Natural killer cell (primary cell): ENCODE measurements at places on chromosomes 7 and 10. TPM values are rescaled to one million over a fixed set of nuclear protein-coding genes. Genes with fewer than 3 reads are reported as not detected.
A peak's percentile ranks its signal among the peaks of the same experiment; 100 is the strongest.

DNA sequence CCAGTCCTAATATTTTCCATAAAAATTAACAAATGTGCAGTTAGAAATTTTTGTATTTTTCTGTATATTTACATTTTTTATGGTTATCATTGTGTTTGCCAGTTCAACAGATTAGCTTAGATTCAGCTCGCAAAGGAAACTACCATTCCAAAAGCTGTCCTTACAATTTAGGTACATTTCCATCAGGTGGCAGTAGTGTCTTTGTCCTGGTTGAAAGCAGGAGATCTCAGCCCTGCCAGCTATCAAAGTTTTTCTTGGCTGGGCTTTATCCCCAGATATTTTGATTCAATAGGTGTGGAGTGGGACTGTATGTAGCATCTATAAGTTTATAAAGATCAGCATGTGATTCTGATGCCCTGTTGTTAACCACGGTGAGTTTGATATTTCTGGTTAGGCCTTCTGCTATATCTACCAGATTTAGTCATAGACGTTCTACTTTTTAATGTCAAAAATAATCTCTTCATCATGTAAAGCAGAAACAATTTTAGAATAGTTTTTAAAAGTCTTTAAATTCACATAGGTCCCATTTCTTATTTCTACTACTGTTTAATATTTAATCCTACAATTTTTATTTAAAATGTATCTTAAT is 15.5 kb upstream of the ICA1 start:
- no peaks in the 10 kb centered on the region for H3K4me1 ChIP-seq
- no peaks in the 10 kb centered on the region for H3K27me3 ChIP-seq
- H3K36me3 ChIP-seq = no peaks in the 10 kb centered on the region
- no peak overlapping the region for H3K4me3 ChIP-seq
- no peak for DNase-seq

Gene GJC3
- not detected for total RNA-seq

Gene DGKI
- not detected for total RNA-seq

- no peak overlapping the region for H3K27ac ChIP-seq
- no peak for DNase-seq
- H3K4me3 ChIP-seq = no peak overlapping the region
- H3K4me1 ChIP-seq = no peaks in the 10 kb centered on the region
Observed at GRCh38 chr10:104488439-104488832, 134.8 kb downstream of the CFAP58 start.

DNA sequence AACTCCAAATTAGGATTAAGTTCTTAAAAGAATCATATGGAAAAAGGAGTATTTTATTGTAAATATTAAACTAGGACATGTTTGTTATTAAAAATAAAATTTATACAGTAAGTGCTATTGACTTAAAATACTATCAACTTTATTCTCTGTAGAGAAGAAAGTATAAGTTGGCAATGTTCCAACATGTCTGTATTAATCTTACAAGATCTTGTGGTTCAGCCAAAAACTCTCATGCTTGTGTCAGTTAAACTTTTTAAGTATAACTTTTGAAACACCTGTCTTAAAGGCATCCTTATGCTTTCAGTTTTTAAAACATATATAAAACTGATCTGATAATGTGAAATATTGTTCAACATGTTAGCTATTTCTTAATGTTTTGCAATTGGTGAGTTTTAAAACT is 160.7 kb downstream of the ZEB1 start:
- H3K4me1 ChIP-seq = no peaks in the 10 kb centered on the region
- DNase-seq = peak; percentile 35
- no peaks in the 10 kb centered on the region for H3K27me3 ChIP-seq

GRCh38 chr10:130053561-130053960 is 57.1 kb downstream of the C10orf143 start:
- H3K36me3 ChIP-seq = no peaks in the 10 kb centered on the region
- H3K4me3 ChIP-seq = no peak overlapping the region
- DNase-seq = no peak
- H3K4me1 ChIP-seq = no peaks in the 10 kb centered on the region
- H3K27ac ChIP-seq = no peak overlapping the region
- no peaks in the 10 kb centered on the region for H3K27me3 ChIP-seq

DNA sequence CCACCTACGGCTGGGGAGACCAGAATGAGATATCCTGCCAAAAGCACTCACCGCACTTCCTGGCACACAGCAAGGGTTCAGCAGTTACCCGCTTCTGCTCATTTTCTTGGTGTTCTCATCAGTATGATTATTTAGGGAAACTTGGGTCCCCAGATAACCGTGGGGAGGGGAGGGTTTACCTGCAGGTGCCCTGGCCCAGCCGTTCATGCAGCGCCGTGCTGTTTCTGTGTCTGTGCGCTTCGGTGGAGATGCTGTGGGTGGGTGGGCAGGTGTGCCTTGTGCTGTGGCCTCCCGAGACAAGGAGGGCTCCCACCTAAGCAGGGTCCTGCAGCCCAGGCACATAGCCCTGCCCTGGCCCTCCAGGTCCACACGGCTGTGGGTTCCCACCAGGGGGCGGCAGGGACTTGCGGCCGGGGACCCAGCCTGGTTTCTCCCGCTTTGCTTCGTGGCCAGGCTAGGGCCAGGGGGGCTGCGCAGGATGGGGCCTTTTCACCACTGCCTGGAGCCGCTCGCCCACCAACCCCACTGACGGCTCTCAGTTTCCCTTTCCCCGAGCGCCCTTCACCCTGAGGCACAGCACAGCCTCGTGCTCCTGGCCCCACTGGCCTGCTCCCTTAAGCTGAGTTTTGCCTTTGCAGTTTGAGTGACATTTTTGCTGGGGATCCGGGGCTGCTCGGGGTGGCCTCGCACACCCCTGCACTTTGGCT is 78.5 kb downstream of the LHPP start:
- H3K27me3 ChIP-seq = no peaks in the 10 kb centered on the region
- H3K27ac ChIP-seq = peak overlapping the region; percentile 50
- H3K4me1 ChIP-seq = peaks cover 32% of the 10 kb centered on the region
- no peak overlapping the region for H3K4me3 ChIP-seq
- DNase-seq = peak; percentile 82
- H3K36me3 ChIP-seq = no peaks in the 10 kb centered on the region

Gene PITX3
- total RNA-seq = not detected

Gene ABCF2
- 26.1 TPM for total RNA-seq

- no peak overlapping the region for H3K4me3 ChIP-seq
- no peaks in the 10 kb centered on the region for H3K36me3 ChIP-seq
- no peak overlapping the region for H3K27ac ChIP-seq
- no peak for DNase-seq
- H3K27me3 ChIP-seq = no peaks in the 10 kb centered on the region
Observed at GRCh38 chr7:54080971-54081370, 461.2 kb upstream of the VSTM2A start.

Gene PON3
- not detected for total RNA-seq

Gene PCLO
- total RNA-seq = not detected

- H3K27ac ChIP-seq = peak overlapping the region; percentile 79
- no peaks in the 10 kb centered on the region for H3K4me1 ChIP-seq
- H3K36me3 ChIP-seq = no peaks in the 10 kb centered on the region
Observed at GRCh38 chr7:17300012-17300411, 1.6 kb downstream of the AHR start.

- no peaks in the 10 kb centered on the region for H3K36me3 ChIP-seq
- no peak for DNase-seq
- no peaks in the 10 kb centered on the region for H3K27me3 ChIP-seq
- no peaks in the 10 kb centered on the region for H3K4me1 ChIP-seq
Observed at GRCh38 chr10:10911035-10911434, 106.6 kb upstream of the CELF2 start.

- DNase-seq = no peak
- H3K4me1 ChIP-seq = no peaks in the 10 kb centered on the region
- H3K27me3 ChIP-seq = no peaks in the 10 kb centered on the region
- no peaks in the 10 kb centered on the region for H3K36me3 ChIP-seq
- no peak overlapping the region for H3K4me3 ChIP-seq
Observed at GRCh38 chr10:131571865-131572264, 260.3 kb upstream of the TCERG1L start.

Gene SFTPA2
- not detected for total RNA-seq

GRCh38 chr7:116403265-116403664 is 96.3 kb upstream of the CAV2 start:
- no peak for DNase-seq
- H3K36me3 ChIP-seq = no peaks in the 10 kb centered on the region
- no peak overlapping the region for H3K4me3 ChIP-seq
- H3K4me1 ChIP-seq = no peaks in the 10 kb centered on the region
- H3K27me3 ChIP-seq = no peaks in the 10 kb centered on the region
- H3K27ac ChIP-seq = no peak overlapping the region

Gene NUTM2E
- 0.49 TPM for total RNA-seq

GRCh38 chr10:132712743-132713142 is 73.2 kb downstream of the NKX6-2 start:
- no peak overlapping the region for H3K27ac ChIP-seq
- no peaks in the 10 kb centered on the region for H3K27me3 ChIP-seq
- no peak for DNase-seq
- no peak overlapping the region for H3K4me3 ChIP-seq
- H3K36me3 ChIP-seq = no peaks in the 10 kb centered on the region

DNA sequence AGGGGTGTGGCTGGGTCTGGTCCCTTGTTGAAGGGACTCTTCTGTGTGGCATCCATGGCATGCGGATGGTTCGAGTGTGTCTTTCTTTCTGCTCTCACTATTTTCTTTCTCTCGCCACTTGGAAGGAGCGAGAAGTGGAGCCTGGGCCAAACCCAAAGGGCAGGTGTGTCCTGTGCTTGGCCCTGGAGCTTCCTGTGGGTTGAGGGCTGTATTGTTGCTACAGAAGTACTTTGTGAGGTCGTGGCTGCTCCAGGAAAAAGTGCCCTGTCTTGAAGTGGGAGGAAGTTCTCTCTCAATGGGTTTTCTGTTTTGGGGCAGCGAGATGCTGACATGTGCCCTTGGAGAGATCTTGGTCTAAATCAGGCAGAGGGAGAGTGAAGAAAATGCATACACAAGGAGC is 72.0 kb downstream of the DOCK1 start:
- no peak overlapping the region for H3K4me3 ChIP-seq
- no peaks in the 10 kb centered on the region for H3K36me3 ChIP-seq
- no peak overlapping the region for H3K27ac ChIP-seq
- H3K27me3 ChIP-seq = no peaks in the 10 kb centered on the region

GRCh38 chr10:6986927-6987326 is 406.9 kb upstream of the PRKCQ start:
- H3K27me3 ChIP-seq = no peaks in the 10 kb centered on the region
- no peak overlapping the region for H3K27ac ChIP-seq
- H3K4me1 ChIP-seq = peaks cover 12% of the 10 kb centered on the region

DNA sequence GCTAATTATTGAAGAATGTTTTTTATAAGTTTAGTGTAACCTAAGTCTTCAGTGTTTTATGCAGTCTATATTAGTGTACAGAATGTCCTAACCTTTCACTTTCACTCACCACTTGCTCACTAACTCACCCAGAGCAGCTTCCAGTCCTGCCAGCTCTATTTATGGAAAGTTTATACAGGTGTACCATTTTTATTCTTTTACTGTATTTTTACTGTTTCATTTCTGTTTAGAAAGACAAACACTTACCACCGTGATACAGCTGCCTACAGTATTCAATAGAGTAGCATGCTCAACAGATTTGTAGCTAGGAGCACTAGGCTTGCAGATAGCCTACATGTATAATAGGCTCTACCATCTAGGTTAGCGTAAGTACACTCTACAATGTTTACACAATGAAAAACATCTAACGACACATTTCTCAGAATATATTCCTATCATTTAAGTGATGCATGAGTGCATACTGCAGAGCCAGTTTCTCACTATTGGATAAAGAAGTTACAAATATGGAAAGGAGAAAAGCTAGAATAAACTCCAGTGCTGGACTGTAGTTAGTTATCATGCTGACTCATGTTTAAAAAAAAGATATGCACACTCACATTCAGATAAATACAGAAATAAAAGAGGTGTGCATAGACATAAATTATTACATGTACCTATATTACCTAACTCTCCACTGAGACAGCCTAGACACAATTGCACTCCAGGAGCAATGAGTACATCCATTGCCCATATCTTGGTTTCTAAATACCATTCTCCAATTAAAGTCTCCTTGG is 30.4 kb downstream of the STEAP1B start:
- H3K36me3 ChIP-seq = no peaks in the 10 kb centered on the region
- H3K27ac ChIP-seq = no peak overlapping the region
- no peaks in the 10 kb centered on the region for H3K4me1 ChIP-seq
- no peak for DNase-seq

Gene SFTPD
- total RNA-seq = not detected

DNA sequence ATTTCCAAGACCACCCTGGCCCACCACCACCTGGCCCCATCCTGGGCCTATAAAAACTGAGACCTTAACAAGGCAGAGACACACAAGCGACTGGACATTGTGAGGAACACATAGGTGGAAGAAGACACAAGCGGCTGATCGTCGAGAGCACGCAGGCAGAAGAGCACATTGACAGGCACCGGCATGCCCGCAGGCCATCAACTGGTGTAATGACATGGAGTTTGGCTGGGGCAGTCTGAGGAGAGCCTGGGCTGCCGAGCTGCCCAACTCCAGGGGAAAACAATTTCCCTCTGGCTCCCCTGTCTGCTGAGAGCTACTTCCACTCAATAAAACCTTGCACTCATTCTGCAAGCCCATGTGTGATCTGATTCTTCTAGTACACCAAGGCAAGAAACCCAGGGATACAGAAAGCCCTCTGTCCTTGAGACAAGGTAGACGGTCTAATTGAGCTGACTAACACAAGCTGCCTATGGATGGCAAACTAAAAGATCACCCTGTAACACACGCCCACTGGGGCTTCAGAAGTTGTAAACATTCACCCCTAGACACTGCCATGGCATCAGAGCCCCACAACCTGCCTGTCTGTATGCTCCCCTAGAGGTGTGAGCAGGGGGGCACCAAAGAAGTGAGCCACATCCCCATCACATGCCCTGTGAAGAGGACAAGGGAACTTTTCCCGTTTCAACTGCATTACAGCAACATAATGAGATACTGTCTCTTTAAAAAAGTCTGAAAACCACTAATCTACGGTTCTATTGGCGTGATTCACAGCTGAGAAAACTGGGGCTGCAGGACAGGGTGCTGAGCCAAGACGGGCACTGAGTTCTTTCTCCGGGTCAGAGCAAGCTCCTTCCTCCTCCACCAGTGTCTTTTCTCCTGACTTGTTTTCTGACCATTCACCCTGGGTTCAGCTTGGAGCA is 18.5 kb upstream of the TNS3 start:
- H3K27ac ChIP-seq = no peak overlapping the region
- H3K27me3 ChIP-seq = no peaks in the 10 kb centered on the region
- no peak overlapping the region for H3K4me3 ChIP-seq
- H3K36me3 ChIP-seq = no peaks in the 10 kb centered on the region
- peaks cover 14% of the 10 kb centered on the region for H3K4me1 ChIP-seq

Gene ELFN1
- 0.45 TPM for total RNA-seq
